ENCODE measurements at places on chromosomes 2 and 18.
A peak's percentile ranks its signal among the peaks of the same experiment; 100 is the strongest.

GRCh38 chr2:138267161-138267901 is 234.2 kb upstream of the SPOPL start:
- no peak for DNase-seq
- H3K36me3 ChIP-seq = no peaks in the 10 kb centered on the region
- no peak overlapping the region for H3K4me3 ChIP-seq
- H3K4me1 ChIP-seq = no peaks in the 10 kb centered on the region
- no peak overlapping the region for H3K27ac ChIP-seq

DNA sequence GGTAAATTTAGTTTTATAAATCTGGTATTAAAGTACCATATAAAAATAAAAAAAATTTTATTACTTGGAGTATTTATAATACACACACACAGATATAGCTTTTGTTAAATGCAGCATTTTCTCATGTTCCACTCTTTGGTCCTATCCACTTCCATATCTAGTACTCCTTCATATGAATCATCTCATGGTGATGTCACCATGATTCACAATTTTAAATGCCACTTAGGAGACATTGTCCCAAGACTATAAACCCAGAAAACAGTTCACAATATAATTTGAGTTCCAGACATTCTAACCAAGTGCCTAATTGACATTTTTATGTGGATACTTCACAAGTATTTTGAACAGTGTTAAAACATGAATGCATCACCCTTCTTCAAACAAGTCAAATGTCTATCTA is 1398.3 kb downstream of the DSC3 start:
- no peaks in the 10 kb centered on the region for H3K27me3 ChIP-seq
- no peak for DNase-seq
- no peaks in the 10 kb centered on the region for H3K4me1 ChIP-seq

DNA sequence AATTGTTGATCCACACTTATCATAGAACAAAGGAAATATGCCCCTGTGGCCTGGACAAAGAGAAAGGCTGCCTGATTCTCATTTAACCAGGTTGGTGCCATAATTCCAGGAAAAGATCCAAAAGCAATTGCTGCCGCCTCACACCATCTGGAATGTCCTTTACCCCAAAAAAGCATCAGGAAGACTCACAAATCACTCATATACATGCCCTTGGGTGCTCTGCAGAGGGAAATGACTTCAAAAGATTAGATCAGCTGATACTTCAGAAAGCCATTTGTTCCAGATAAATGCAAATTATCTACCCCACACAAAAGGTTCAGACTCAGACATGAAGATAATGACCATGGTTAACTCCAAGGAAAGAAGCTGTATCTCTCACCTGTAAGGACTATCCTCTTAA is 285.8 kb downstream of the C1D start:
- no peak overlapping the region for H3K4me3 ChIP-seq
- no peaks in the 10 kb centered on the region for H3K36me3 ChIP-seq
- H3K27me3 ChIP-seq = peaks cover 5% of the 10 kb centered on the region

DNA sequence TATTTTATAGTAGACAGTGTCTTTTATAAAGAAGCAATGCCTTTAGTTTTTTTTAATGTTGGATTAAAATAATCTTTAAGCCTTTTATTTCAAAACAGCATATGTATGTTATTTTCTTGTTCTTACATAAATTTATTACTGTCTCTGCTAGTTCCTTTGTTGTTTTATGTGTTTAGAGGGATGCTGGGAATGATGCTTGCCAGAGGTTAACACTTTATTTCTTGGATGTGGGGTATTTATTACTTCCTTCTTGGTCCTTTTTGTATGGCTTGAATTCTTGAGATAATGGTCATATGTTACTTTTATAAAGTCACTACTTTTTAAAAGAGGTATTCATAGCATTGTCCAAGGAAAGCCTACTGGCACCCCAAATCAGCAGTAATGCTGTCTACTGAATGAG is 63.1 kb downstream of the ANKRD12 start:
- no peaks in the 10 kb centered on the region for H3K27me3 ChIP-seq
- H3K4me1 ChIP-seq = peaks cover 4% of the 10 kb centered on the region
- H3K27ac ChIP-seq = no peak overlapping the region

DNA sequence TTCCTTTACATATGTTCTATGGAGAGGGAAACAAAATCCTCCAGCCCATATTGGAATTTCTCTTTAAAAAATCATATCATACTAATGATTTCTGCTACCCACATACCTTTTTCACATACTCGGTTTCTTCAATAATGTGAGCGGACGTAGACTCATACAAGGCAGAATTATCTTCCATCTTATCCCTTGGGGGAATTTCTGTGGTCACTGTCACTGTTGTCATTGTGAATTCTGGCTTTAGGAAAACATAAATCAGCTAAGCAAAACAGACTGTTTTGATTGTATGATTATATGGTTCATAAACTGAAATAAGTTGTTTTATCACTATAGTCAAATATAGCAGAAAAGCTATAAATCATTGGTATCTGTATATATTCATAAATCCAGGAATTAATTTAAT is 16.7 kb downstream of the CCDC68 start:
- H3K4me1 ChIP-seq = peaks cover 13% of the 10 kb centered on the region
- H3K4me3 ChIP-seq = no peak overlapping the region
- no peaks in the 10 kb centered on the region for H3K36me3 ChIP-seq
- no peaks in the 10 kb centered on the region for H3K27me3 ChIP-seq
- no peak for DNase-seq

GRCh38 chr18:79400591-79401381 is 5.1 kb downstream of the NFATC1 start:
- H3K27me3 ChIP-seq = no peaks in the 10 kb centered on the region
- DNase-seq = peak; percentile 72
- peaks cover 47% of the 10 kb centered on the region for H3K4me1 ChIP-seq
- H3K36me3 ChIP-seq = peaks cover 54% of the 10 kb centered on the region
- H3K4me3 ChIP-seq = peak overlapping the region; percentile 84

- no peak for DNase-seq
- H3K36me3 ChIP-seq = no peaks in the 10 kb centered on the region
- no peak overlapping the region for H3K27ac ChIP-seq
- peaks cover 26% of the 10 kb centered on the region for H3K27me3 ChIP-seq
Observed at GRCh38 chr18:463827-464541, 36.5 kb downstream of the COLEC12 start.

DNA sequence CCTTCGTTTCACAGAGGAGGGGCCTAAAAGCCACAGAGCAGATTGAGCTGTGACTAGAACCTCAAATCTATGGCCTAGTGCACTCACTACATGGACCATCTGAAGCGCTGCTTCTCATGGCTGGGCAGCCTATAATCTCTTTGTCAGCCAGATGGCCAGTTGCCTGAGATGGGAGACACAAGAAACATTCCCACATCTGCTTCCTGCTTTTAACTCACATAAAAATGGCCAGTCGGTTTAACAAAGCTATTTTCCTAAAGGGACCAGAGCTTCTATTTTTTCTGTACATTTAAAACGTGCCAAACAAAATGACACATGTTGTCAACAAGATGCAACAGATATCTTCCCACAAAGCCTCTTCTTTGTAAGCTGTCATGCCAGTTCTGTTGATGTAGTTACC is 173.8 kb downstream of the GFPT1 start:
- no peak overlapping the region for H3K4me3 ChIP-seq
- H3K27ac ChIP-seq = no peak overlapping the region
- no peaks in the 10 kb centered on the region for H3K27me3 ChIP-seq
- no peaks in the 10 kb centered on the region for H3K36me3 ChIP-seq
- no peaks in the 10 kb centered on the region for H3K4me1 ChIP-seq
- no peak for DNase-seq

DNA sequence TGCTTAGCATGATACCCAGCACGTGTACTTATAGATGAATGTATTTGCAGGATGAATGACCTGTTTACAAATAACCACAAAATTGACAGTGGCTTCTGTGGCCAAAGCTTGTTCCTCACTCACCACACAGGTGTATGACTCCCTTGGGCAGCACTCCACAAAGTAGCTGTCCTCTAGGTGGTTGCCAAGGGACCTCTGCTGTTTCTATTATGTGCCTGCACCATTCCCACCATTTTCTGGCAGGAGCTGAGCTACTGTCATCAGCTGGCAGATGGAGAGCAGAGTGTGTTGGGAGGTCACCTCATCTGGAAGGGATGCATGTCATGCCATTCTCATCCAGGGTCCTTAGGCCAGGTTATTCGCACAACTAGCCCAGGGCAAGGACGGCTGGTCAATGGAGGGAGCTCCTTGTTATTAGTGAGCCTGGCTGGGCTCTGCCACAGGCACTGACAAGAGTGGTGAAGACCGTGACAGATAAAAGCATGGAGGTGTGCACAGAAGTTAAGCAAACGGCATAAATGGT is 37.1 kb upstream of the TRIB2 start:
- DNase-seq = no peak
- no peaks in the 10 kb centered on the region for H3K36me3 ChIP-seq
- no peaks in the 10 kb centered on the region for H3K27me3 ChIP-seq
- no peak overlapping the region for H3K4me3 ChIP-seq

DNA sequence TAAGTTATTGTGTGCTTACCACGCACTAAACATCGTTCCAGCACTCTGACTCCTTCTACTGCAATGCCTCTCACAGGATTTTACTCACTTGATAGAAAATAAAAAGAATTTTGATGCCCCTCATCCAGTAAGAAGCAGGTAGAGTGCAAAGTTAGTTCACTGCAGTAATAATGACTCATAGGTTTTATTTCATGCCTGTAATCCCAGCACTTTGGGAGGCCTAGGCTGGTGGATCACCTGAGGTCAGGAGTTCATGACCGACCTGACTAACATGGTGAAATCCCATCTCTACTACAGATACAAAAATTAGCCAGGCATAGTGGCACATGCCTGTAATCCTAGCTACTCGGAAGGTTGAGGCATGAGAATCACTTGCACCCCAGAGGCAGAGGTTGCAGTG is 190.6 kb downstream of the RAD51AP2 start:
- H3K4me3 ChIP-seq = no peak overlapping the region
- DNase-seq = no peak
- no peaks in the 10 kb centered on the region for H3K36me3 ChIP-seq
- no peak overlapping the region for H3K27ac ChIP-seq
- no peaks in the 10 kb centered on the region for H3K27me3 ChIP-seq
- H3K4me1 ChIP-seq = no peaks in the 10 kb centered on the region

DNA sequence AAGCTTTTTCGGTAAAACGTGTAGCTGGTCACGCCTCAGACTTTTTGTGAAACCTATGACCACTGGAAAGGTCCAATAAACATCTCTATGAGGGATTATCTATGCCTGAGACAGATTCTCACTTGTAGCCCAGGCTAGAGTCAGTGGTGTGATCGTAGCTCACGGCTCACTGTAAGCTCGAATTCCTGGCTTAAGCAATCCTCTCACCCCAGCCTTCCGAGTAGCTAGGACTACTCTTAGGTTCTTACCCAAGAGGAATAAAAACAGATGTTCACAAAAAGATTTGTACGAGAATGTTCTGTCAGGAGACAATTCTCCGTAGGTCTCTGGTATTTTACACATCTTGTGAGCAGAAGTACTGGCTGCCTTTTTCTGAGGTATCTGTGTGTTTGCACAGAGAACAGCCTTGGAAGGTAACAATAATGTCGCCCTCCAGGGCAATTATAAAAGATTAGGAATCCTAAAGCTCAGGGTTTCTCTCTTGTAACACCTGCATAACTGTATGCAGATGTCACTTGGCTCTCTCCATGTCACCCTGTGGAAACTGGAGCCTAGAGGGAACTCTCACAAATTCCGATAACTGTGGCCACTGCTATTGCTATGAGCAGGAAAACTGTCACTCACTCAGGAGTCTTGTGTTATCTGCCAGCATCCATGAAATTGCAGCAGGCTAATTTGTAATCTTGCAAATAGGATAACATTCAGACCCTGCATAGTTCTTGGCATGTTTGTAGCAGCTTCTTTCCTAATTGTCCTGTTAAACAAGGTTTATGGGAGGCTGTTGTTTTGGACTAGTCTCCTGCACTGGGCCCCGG is 25.5 kb upstream of the RALBP1 start:
- H3K4me3 ChIP-seq = no peak overlapping the region
- no peaks in the 10 kb centered on the region for H3K36me3 ChIP-seq
- no peak for DNase-seq
- H3K4me1 ChIP-seq = no peaks in the 10 kb centered on the region

DNA sequence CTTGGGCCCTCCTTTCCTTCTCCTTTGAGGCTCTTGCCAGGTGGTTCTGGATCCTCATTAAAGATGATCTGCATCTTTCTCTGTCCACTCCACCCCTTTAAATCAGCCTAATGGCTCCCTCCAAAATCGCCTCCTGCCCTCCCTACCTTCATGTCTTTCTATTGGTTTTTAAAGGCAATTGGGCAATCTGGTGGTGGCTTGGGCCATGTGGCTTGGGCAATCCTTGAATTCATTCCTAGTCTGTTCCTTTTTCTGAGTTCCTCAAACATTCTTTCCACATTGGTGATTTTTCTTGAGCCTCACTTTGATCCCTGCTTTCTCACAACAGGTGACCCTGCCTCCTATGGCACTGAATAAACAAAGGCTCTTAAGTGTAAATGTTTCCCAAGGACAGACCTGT is 266.2 kb upstream of the REV1 start:
- DNase-seq = no peak
- no peak overlapping the region for H3K27ac ChIP-seq
- no peaks in the 10 kb centered on the region for H3K36me3 ChIP-seq
- H3K4me1 ChIP-seq = no peaks in the 10 kb centered on the region

- H3K4me1 ChIP-seq = peaks cover 6% of the 10 kb centered on the region
- H3K4me3 ChIP-seq = no peak within 1 kb of the TSS
- peaks cover 4% of the 10 kb centered on the region for H3K36me3 ChIP-seq
- no peak within 1 kb of the TSS for H3K27ac ChIP-seq
- DNase-seq = peak; percentile 40
Observed at GRCh38 chr2:98346311-98347236, at the start of gene CNGA3. Gene CNGA3, plus strand, starts transcription at chr2:98346456. Its CDS starts 23,520 bp downstream, at chr2:98369976.

DNA sequence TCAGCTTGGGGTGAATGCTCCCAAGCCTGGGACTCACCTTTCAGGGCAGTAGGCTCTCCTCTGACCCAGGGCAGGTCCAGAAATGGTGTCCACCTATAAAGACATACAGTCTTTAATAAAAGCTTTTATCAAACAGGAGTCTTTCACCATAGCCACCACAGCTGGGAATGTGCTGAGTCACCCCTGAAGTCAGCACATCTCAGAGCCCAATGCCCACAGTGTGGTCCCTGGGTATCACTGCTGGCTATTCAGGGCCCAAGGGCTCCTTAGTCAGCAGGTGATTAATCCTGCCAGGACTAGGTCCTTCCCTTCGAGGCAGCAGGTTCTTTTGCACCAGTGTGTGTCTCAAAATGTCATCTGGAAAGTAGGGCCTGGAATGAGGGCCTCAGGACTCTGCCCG is 181.9 kb downstream of the MEMO1 start:
- H3K27me3 ChIP-seq = peaks cover 6% of the 10 kb centered on the region
- H3K4me1 ChIP-seq = no peaks in the 10 kb centered on the region
- H3K36me3 ChIP-seq = no peaks in the 10 kb centered on the region

- no peak overlapping the region for H3K4me3 ChIP-seq
- H3K27ac ChIP-seq = no peak overlapping the region
- DNase-seq = no peak
Observed at GRCh38 chr2:1774929-1775328, 30.6 kb upstream of the PXDN start.

- no peak overlapping the region for H3K4me3 ChIP-seq
- H3K4me1 ChIP-seq = peaks cover 3% of the 10 kb centered on the region
- H3K27me3 ChIP-seq = peaks cover 4% of the 10 kb centered on the region
- no peak overlapping the region for H3K27ac ChIP-seq
Observed at GRCh38 chr2:226711606-226712296, 87.9 kb downstream of the IRS1 start.

- H3K36me3 ChIP-seq = no peaks in the 10 kb centered on the region
- no peak overlapping the region for H3K4me3 ChIP-seq
- H3K27ac ChIP-seq = no peak overlapping the region
Observed at GRCh38 chr2:215904101-215904500, 109.2 kb downstream of the MREG start.

- H3K4me3 ChIP-seq = no peak overlapping the region
- no peaks in the 10 kb centered on the region for H3K4me1 ChIP-seq
- no peak overlapping the region for H3K27ac ChIP-seq
- no peaks in the 10 kb centered on the region for H3K36me3 ChIP-seq
Observed at GRCh38 chr2:187912950-187913349, 358.7 kb upstream of the TFPI start.
